Hematopoietic multipotent progenitor cell treated with erythropoietin and hydrocortisone succinate and interleukin-3 and kit ligand, for 4 days (in vitro differentiated cells): ENCODE measurements at places on chromosomes 1 and 21.

- DNase-seq, result peak; percentile 71
These were observed 9.8 kb downstream of the PEX14 start for GRCh38 chr1:10484521-10484920.

DNA sequence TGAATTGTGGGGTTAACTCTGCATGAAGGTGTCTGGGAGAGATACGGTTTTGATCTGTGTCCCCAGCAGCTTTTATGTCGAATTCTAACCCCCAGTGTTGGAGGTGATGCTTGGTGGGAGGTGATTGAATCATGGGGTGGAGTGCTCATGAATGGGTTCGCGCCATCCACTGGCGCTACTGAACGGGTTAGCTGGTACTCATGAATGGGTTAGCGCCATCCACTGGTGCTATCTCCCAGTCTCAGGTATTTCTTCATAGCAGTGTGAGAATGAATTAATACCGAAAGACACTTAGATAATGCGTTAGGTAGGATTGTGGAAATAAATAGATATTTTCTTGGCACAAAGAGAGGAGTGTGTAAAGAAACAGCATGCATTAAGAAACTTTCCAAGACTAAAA, 32.9 kb upstream of the CLDN8 start:
- DNase-seq, result no peak

- peak; percentile 33 for DNase-seq
These were observed 15.0 kb downstream of the CITED4 start for GRCh38 chr1:40847023-40847745.

- peak; percentile 79 for DNase-seq
These were observed 95.7 kb upstream of the NR5A2 start for GRCh38 chr1:199931666-199932377.

- DNase-seq, result no peak
These were observed 68.1 kb downstream of the SH3BGR start for GRCh38 chr21:39519835-39520234.

- DNase-seq, result no peak
These were observed 3.1 kb downstream of the FTCD start for GRCh38 chr21:46151989-46152926.

- DNase-seq, result no peak
These were observed 10.5 kb upstream of the KDF1 start for GRCh38 chr1:26970810-26971209.

DNA sequence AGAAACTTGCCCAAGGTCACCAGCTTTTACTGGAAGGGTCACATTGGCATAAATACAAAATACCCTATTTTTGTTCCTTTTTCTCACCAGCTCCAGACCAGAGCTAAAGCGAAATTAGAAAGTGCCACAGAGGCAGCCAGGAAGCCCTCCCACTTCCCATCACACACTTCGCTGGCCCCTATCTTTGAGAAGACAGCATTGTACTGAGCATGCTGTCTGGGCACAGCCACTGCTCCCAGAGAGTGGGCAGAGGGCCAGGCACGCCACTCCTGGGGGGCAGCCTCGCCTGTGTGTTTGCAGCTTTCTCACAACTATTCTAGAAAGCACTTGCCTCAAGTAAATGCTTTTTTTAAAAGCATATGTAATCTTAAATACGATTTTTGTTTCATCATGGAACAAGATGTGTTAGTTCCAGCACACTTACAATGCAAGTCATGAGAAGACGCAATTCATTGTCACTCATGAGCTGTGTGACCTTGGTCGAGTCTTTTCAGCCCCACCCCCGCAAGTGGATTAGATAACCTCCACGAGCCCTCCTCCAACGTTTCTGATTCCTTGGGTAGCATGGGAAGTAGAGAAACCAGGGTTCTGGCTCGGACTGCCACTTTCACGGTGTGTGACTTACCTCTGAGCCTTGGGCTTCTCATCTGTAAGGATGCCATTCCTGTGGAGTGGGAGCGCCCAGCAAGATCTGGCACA, 25.7 kb upstream of the EPHA8 start:
- DNase-seq, result peak; percentile 26
